ENCODE measurements at places on chromosomes 7 and 10.

DNA sequence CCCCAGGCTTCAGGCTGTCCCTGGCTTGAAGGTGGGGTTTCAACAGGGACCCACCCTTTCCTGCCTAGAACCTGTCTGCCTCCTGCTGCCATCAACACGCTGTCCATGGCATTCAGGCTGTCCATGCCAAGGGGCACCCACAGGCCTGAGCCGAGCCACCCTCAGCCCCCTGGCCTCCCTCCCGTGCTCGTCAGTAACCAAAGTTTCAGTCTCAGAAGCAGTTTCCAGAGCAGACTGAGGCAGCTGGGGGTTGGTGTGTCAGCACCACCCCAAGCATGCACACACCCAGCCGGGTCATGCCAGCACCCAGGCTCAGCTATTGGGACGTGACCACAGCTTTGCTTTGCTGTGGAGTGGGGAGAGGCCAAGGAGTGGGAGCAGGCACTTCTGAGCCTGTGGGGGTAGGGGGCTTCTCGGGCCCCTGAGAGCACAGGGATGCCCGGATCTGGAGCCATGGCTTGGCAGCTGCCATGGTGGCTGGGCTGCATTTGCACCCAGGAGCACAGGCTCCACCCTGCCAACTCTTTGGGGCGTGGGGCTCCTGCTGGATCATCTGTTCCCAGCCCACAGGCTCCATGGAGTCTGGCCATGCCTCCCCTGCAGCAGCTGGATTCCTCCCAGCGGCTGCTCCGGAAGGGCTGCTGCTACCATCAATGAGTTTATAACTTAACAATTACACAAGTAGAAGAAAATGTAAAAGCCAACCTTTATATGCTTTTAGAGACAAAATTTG lies 314.5 kb upstream of the SEMA3C start:
- no peak for DNase-seq

DNA sequence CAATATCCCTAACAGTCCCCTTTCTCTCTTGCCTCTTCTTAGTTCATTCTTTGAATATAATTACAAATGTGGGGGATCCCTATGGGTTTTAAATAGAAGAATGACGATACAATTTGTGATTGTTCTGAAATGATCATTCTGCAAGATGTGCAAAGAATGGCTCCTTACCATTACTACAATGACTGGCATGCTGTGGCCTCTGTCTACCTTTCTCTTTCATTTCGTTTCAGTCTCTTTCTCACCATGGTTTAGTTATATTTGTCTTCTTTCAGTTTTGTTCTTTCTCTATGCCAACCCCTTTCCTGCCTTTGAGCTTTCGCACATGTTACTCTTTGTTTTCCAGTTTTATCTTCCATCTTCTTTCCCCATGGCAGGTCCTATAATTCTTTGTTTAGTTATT lies 176.5 kb downstream of the SUGCT start:
- DNase-seq = no peak

DNA sequence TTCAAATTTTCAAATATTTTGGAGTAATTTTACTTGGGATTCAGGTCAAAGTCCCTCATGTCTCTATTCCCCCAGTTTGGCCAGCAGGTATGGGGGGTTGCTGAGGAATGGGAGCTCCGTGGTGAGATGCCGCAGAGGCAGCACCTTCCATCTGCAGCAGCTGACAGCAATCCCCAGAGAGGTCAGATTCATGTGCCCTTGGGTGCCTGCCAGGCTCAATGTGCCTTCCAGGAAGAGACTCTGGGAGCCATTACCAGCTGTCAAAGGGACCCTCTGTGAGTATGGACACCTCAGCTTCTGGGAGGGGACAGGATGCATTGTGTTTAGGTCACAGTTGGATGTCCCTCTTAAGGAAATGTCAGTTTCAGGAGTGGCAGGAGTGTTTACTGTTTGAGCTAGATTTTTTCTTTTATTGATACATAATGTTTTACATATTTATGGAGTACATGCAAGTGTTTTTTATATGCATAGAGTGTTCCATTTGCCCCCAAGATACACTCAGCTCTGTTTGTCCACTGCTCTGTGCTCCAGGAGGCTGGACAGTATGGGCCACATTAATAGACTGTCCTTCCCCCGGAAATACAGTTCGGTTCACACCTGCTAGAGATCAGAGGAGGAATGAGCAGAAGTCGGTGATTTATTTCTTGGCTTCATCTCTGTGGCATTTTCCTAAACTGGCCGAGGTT lies 75.3 kb upstream of the GRB10 start:
- DNase-seq = no peak

GRCh38 chr7:144408121-144408520 lies 4.6 kb upstream of the NOBOX start:
- DNase-seq = no peak

DNA sequence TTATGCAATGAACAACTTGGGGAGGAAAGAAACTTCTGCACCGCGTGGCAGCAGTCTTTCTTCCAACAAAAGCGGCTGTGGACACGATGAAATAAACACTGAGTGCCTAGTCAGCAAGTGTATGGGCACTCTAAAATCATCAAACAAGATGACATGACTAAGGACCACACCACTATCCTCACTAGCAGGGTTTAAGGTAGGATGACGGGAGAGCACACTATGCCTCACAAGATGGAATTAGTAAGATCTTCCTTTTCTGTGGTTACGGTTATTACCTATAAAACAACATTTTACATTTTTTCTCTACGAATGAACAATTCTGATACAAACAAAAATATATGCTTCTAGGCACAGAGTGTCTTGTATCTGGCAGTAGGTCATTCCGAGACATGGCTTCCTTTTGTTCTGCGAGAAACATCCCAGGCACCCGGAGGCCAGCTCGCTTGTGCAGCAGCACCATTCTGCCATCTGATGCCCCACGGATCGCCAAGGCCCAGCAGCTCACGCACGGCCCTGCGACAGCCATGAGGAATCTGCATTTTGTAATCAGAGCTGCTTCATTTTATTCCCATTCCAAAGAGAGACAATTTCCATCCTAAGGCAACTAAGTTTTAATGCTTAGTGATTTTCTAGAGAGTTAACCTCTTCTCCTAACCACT lies 54.1 kb upstream of the NCAPG2 start:
- DNase-seq = no peak

DNA sequence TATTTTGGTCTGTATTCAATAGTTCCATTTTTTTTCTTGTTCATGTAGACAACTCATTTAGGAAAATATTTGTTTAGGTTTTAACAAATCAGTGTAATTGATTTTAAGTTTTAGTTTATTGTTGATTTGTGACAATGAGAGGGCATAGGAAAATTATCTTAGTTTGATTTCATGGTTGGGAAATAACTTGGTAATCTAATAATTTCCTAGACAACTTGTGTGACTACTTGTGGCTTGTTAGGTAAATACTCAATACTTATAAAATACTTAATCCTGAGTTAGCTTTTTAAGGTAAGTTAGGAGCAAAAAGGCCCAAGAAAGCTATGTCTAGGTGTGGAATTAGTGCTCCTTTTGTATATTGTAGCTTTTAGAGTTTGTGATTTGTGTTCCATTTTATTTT lies 65.4 kb downstream of the ZNRF2 start:
- no peak for DNase-seq

GRCh38 chr7:10439027-10439426 lies 534.6 kb upstream of the PHF14 start:
- DNase-seq = no peak

- no peak for DNase-seq
Measured at GRCh38 chr10:78115135-78115853, 81.6 kb downstream of the RPS24 start.

- no peak for DNase-seq
Measured at GRCh38 chr7:38568497-38568896, 62.7 kb downstream of the AMPH start.

DNA sequence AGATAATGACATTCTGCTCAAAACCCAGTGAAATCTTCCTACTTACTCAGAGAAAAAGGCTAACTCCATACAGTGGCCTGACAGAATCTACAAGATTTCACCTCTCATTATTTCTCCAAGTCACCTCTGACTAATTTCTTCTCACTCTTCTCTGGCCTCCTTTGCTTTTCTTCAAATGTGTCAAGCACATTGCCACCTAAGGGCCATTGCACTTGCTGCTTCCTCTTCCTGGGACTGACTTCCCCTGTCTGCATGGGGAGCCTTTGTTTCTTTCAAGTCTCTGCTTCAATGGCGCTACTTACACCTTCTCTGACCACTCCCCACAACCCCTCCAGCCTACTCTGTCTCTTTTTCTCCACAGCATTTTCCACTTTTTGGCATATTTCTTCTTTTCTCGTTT lies 36.0 kb downstream of the PRTFDC1 start:
- DNase-seq = no peak

- DNase-seq = no peak
Measured at GRCh38 chr10:94108200-94108599, 114.5 kb downstream of the PLCE1 start.

DNA sequence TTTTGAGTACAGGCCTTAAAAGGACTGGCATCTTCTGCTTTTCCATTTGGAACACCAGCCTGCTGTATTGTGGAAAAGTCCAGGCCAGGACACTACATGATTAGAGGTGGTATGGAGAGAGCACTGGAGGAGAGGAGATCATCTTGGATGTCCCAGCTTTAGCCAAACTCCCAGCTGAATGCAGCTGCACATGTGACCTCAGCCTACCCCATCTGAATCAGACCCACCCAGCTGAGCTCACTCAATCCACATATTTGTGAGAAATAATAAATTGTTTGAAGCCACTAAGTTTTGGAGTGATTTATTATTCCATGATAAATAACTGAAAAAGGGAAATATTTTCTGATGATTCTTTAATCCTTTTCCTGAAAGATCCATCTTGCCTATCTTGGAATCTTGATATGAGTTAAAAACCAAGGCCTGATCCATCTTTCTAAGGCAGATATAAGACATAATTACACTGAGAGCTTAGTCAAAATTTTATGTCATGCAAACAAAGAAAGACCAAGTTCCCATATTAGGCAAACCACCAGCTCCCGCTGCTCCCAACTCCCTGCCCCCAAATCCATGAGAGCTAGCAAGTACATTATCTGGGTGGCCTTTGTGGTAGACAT lies 55.1 kb upstream of the TRIL start:
- DNase-seq = no peak

- peak; percentile 27 for DNase-seq
Measured at GRCh38 chr10:88114368-88114767, 250.9 kb downstream of the PTEN start.

DNA sequence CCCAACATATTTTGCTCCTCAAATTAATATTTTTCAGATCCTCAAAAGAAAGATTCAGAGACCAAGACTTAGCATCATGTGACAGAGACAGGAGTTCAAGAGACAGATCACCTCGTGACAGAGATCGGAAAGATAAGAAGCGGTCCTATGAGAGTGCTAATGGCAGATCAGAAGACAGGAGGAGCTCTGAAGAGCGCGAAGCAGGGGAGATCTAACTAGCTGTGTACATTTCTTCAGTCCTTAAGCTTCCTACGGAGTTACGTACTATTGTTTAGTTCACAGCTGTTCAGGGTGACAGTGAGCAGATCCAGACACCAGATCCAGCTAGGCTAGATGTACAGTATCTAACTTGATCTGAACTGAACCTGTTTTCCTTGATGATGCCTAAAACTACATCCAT lies 61.3 kb downstream of the KLRG2 start:
- no peak for DNase-seq

DNA sequence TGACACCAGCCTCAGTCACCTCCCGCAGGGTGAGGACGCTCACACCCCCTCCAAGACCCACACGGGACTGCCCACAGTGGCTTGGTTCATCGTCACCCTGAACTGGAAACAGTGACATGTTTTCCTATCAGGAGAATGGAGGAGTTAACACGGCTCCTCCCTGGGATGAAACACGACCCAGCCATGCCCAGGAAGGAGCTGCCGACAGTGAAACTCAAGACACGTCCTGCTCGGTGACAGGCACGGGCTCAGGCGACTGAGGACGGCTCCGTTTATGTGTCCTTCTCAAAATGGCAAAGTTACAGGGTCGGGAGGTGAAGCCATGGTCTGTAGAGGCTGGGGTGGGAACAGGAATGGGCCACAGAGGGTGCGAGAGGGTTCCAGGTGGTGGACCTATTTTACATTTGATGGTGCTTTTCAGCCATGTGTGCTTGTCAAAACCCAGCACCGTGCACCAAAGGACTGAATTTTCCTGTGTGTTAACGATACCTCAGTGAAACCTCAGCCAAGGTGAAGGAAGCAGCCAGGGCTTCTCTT lies 272.4 kb downstream of the ADARB2 start:
- DNase-seq = no peak

GRCh38 chr7:49127359-49127913 lies 203.1 kb downstream of the CDC14C start:
- DNase-seq = no peak

- DNase-seq = no peak
Measured at GRCh38 chr10:54914049-54914448, 113.0 kb upstream of the PCDH15 start.

GRCh38 chr7:49522111-49522510 lies 251.3 kb upstream of the VWC2 start:
- no peak for DNase-seq

DNA sequence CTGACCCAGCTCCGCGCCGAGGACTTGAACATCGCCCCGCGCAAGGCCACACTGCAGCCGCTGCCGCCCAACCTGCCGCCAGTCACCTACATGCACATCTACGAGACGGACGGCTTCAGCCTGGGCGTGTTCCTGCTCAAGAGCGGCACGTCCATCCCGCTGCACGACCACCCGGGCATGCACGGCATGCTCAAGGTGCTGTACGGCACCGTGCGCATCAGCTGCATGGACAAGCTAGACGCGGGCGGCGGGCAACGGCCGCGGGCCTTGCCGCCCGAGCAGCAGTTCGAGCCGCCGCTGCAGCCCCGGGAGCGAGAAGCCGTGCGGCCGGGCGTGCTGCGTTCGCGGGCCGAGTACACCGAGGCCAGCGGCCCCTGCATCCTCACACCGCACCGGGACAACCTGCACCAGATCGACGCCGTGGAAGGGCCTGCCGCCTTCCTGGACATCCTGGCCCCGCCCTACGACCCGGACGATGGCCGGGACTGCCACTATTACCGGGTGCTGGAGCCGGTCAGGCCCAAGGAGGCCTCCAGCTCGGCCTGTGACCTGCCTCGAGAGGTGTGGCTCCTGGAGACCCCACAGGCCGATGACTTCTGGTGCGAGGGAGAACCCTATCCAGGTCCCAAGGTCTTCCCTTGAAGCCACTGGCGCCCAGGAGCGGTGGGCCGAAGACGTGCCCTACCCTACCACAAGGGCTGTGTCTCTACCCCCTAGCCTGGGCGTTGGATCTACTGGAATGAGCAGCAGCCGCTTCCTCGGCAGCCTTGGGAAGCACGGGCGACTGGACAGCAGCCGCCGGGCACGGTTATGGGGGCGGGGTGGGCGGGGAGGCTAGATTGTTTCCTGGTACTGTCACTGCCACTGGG lies 945 bp downstream of the ADO start:
- no peak for DNase-seq
